ENCODE measurements at places on chromosomes 7 and 10.

DNA sequence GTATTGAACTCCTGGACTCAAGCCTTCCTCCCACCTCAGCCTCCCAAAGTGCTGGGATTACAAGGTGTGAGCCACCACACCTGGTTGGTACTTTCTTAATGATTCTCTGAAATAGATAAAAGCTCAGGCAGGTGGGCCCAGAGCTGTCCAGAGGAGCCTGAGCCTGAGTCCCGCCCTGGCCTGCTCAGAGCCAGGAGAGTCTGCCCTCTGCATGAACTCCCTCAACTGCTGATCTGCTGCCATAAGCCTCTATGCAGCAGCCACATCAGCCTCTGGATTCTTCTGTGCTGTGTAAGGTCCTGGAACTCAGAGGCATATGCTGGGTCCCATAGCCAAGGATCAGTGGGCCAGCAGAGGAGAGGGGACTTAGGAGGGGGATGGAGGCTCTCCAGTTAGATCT, 23.1 kb upstream of the DDIT4 start:
- DNase-seq, result no peak

- DNase-seq, result no peak
Measured at GRCh38 chr7:1748076-1748838, 78.2 kb downstream of the ELFN1 start.

DNA sequence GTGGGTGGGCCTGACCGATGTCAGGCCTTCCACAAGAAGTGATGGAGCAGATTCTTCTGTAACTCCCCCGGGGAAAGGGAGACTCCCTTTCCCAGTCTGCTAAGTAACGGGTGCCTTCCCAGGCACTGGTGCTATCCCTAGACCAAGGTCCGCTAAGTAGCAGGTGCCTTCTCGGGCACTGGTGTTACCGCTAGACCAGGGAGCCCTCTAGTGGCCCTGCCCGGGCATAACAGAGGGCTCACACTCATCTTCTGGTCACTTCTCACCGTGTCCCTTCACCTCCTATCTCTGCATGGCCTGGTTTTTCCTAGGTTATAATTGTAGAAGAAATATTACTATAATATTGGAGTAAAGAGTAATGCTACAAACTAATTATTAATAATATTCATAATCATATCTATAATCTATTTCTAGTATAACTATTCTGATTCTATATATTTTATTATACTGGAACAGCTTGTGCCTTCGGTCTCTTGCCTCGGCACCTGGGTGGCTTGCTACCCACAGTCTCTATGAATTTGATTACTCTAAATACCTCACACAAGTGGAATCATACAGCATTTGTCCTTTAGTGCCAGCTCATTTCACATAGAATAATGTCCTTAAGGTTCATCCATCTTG, 1378.7 kb downstream of the XPNPEP1 start:
- DNase-seq, result peak; percentile 30

DNA sequence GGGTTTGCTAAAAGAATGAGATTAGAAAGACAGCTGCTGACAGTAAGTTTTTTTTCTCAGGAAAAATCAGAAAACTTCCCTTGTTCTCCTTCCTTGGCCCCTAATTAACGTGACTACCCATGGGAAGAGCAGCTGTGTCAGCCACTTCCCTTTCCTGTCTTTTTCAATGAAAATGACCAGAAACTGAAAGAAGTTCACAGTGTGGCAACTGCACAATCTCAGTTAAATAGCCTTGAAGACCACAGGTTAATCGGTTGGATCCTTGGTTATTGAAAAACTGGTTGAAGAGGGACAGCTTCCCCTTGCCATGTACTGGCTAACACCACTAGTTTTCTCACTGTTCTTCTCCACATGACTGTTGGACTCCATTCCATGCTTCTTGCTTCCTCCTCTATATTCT, 148.8 kb upstream of the AGR3 start:
- DNase-seq, result no peak

DNA sequence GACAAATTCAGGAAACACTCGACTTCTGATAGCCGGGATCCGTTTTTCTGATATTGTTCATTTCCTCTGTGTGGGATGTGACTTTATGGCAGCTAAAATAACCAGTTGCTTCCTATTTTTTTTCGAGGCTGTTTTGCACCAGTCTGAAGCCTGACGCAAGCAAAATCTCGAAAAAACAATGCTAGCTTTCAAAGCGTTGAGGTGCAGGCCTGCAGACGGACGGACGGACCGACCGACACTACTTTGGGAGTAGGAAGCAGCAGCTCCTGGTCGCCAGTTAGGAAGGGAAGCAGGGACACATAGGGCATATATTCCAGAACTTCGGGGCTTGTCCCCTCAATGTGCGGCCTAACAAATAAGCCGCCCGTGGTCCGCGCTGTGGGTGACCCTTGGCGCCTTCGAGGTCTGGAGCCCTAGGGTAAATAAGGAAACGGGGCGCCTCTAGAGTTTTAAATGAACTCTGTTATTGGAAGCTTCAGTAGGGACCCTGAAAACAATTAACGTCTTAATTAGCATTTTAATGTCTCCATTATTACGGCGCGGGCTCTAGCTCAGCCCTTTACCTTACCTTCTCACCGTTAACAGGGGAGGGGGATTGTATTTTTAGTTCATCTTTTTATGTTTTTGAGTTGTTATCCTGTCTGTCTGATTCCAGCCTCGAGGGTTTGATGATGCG, 1.3 kb downstream of the HHEX start:
- no peak for DNase-seq

DNA sequence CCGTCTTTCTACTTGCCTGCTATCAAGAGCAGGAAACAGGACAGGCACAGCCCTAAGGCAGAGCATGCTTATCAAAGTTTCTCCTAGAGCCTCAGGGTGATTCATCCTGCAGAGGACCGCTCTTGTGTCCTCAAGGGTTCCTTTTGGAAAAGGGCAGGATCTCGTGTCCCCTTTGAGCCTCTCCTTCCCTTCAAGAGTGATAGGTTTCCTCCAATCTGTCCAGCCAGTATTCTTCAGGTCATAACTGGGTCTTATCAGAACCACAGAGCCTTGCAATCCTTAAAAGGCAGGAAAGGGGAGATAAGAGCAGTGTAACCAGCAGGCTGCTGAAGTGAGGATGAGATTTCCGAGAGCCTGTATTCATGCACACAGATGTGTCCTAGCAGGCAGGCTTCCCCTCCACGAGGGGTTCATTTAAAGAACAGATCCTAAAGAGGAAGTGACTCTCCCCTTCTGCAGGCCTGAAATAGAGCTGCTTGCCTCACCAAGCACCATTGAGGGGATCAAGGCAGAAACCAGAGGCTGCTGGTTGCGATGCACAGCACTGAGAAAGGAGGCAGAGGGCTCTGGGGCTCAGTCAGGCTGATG, 90.5 kb upstream of the SVIL start:
- DNase-seq, result no peak

DNA sequence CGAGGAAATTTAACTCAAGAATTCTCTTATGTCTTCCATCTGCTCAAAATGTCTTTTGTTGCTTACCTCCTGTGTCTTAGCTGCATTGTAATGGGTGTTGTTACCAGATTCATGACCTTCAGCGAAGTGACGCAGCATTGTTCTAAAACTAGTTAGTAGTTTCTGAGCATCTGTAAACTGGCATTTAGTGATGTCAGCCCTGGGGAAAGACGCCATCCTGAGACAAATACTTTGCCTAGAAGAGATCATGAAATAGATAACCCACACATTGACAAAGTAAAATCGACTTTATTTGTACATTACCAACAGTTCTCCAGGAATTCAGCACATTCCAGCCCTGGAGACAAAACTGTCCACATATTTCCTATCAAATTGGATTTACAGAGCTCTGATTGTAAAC, 87.8 kb downstream of the GPAM start:
- no peak for DNase-seq

- no peak for DNase-seq
Measured at GRCh38 chr10:65231148-65231547, 1694.7 kb upstream of the LRRTM3 start.

DNA sequence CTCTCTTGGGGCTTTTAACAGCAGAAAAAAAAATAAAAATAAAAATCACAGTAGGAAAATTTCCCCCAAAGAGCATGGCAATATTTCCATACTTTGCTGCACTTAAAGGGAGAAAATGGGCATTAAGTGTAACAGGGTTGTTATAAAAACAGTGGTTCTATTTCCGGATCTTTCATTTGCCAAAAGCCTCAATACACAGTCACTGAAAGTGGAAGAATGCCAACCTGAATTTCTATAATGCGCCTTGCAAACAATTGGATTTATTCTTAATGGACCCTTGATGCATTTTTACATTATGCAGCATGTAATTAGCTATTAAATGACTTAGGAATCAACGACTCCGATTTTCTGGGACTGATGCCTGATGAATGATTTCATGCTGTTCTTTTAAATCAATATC, 127.6 kb upstream of the NANOS1 start:
- no peak for DNase-seq

DNA sequence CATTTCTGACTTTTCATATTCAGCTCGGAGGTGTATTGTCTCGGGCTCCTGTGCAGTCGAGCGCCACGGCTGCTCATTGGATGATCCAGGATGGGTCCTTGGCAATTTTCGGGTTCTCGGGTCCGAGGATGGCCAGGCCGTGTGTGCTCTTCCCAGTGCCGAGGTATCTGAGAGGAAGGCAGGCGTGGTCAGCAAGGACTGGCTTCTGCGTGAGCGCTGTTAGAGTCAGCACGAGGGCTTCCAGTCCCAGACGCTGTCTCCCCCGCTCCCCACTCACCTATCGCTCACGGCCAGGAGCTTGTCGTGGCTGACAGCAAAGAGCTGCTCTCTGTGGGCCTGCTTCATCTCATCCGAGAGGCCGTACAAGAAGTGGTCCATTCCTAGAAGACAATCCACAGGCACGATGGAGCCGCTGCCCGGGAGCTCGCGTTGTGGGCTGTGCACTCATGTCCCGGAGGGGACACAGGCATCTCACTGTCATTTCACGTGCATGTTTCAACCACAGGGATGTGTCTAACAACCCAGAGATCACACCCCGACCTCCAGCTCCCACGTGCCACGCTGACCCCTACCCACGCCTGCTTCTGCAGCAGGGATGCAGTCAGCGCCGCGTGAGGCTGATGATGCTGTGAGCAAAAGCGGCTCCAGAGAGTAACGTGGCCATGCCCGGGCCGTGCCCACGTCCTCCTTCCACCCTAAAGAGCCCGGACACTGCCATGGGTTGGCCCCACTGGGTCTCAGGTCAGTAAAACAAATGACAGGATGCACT, 34.4 kb downstream of the PITRM1 start:
- no peak for DNase-seq

DNA sequence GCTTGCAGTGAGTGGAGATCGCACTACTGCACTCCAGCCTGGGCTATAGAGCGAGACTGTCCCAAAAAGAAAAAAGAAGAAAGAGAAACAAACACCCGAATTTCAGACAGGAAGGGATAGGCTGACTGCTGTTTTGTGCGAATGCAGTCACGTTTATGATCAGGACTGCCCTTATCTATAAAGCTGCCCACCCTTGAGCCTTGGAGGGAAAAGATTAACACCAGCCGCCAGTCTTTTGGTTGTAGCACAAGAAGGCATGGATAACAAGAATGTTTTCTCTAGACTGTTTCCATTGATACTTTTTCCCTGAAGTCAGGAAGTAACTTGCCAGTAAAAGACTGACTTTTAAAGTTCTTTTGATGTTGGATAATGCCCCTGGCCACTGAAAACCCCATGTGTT, 314.0 kb downstream of the BICC1 start:
- no peak for DNase-seq

DNA sequence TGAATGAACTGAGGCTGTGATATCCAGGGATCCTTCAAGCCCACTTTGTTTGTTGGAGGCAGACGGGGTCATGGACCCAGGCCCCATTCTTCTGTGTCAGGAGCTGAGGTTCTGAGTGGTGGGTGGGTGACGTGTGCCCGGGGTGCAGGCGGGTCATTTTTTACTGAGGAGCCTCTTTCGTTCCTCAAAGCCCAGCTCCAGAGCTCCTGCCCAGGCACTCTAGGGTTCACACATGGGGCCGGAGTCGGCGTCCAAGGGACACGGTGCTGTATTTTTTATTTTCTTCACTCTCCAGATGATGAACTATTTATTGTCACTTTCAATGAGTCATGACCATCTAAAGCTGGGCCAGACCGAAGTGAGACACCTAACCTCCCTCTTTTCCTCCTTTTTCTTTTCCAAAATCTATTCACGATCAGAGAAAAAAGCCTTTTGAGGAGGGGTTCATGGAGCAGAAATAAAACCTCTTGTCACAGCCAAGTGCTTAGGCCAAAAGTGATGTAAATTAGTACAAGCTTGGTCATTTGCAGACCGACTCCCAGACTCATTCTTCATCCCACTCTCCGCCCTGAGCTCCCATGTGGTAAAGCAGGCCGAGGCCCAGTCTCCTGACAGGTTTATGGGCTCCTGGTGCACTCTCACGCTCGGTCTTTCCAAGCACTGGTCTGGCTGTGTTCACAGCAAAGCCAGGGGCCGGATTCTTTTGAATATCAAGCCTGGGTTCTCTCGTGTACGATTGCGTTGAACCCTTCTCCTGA, 41.4 kb upstream of the PITRM1 start:
- DNase-seq, result no peak

DNA sequence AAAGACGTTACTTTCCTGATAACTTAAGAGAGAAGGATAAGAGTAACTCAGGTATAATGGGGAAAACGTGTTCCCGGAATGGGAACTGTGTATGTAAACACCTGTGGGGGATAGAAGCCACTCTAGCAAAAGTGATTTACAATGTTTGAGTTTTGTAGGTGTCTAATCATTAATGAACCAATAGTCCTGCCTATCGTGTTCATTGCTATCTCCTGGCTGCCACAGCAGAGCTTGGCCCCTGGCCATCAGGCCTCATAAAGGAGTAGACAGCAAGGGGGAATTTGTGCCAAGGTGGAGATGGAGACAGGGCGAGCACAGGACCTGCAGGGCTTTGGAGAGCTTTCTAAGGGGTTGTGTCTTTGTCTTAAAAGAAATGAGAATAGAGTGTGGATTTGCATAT, 102.1 kb downstream of the GAD2 start:
- no peak for DNase-seq

DNA sequence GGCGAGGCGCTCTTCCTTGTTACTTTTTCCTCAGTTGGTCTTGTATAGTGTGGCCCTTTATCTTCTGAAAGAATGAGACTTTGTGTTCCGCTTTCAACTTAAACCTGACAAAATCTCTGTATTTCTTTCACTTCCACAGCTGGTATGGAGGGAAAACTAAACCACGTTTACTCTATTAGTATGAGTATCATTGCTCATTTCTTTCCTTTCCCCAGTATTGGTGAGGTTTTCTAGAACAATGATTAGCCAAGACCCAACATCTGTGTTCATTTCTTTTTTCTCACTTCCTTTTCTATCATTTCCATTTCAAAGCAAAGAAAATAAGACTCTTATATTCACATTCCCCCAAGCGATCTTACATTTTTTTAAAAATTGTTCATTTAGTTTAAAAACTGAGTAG, 165.3 kb downstream of the PAXIP1 start:
- DNase-seq, result no peak
